ENCODE measurements at places on chromosomes 12 and 14.

DNA sequence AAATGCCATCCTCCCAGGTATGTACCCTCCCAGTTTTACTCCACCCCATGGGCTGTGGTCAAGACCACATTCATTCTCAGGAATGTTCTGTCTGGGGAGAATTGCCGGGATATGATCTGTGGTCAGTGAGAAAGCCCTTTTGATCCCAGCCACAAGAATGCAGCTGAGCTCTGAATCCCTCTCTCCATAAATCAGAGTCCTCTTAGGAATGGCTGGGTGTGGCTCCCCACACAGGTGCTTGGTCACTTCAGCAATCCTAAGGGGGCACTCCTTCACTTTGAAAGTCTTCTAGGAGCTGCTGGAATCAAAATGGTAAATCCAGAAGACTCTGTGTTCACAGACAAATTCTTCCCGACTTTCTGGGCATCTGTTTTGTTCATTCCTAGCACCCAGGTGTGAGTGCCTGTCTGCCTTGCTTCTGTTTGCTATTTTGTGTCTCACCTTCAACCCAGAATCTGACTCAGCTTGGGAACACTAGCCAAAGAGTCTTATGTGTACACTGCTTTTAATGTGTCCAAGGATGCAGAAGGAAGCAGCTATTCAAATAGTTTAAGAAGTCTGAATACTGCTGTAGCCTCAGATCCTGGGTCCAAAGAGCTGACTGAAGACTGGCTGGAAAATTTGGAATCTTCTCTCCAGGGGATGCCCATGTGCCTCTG, 144.6 kb upstream of the CDKN3 start:
- DNase-seq, result no peak

DNA sequence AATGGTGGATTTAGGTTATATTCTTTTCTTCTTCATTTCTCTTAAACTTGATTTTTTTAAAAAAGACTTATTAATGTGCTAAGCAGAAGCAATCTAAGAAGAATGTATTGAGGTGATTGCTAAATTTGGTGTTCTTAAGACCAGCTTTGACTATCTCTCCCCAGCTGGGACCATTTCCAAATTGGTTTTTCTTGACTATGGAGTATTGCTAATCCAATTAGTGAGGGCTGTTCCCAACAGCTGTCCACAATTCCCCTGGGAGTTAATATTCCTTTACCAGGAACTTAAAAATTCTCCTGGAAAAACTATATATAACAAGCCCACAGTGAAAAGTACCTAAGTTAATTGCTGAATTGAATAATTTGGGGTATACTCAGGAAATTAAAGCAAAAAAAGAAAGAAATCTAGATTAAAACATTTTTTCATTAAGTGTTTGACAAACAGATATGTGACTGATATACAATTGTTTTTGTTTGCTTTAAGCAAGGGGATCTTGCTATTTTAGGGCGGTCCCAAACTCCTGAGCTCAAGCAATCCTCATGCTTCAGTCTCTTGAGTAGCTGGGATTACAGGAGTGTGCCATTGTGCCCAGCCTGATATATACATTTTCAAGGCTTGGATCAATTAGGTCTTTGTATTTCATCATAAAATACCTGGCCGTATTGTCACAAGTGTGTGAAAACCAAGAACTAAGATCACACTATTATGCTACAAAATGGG, 105.0 kb downstream of the FAR2 start:
- DNase-seq, result no peak

DNA sequence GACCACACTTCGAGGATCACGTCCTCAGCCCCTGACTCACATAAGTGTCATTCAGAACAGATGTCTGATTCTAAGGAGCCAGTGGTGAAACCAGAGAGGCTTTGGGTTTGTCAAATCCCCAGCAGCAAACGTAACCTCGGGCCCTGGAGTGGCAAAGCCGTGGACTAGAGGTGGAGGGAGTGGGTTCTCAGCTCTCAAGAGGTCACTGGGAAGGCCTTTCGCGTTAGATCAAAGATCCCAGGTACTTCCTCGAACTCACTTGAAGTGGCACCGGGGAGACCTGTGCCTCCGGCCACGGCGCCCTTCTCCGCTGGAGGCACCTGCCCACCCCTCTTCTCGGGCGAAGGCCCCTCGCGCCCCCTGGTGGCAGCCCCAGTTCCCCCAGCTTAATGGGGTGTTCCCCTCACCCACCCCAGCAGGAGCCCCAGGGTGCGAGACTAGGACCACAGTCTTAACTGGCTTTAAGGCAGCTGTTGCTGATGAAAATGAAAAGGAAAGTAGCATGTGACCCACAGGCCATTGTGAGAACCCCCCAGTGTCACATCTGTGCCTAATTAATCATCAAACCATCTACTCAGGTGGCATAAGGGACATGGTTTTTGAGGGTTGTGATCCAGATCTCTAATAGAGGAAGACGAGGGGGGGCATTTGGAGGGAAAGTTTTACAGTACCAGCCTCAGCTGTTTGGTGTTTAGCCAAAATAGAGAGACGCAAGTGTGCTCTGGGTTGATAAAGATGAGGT, 672 bp upstream of the ESR2 start:
- no peak for DNase-seq

- DNase-seq, result no peak
These were observed 173.6 kb upstream of the PRMT8 start for GRCh38 chr12:3317481-3317815.

GRCh38 chr12:124148481-124149273, 146.2 kb upstream of the RFLNA start:
- DNase-seq, result no peak

- no peak for DNase-seq
These were observed 102.7 kb downstream of the GPR135 start for GRCh38 chr14:59362513-59362912.

DNA sequence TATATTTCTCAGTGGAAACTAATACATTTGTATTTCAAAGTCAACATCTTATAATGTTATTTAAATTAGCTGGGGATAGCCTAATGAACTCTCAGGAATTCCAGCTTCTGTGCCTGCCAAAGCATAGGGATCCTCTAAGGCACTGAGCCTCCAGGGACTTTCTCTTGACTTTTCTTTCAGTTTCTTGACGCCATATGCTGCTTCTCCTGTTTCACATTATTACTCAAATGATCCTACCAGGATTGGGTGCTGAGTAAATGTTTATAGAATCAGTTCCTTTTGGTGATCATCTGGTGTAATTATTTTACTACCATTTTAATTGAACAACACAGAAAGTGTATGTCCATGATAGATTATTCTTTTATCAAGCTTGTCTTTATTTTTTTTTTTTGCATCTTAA, 7.9 kb downstream of the METTL25 start:
- DNase-seq, result no peak

DNA sequence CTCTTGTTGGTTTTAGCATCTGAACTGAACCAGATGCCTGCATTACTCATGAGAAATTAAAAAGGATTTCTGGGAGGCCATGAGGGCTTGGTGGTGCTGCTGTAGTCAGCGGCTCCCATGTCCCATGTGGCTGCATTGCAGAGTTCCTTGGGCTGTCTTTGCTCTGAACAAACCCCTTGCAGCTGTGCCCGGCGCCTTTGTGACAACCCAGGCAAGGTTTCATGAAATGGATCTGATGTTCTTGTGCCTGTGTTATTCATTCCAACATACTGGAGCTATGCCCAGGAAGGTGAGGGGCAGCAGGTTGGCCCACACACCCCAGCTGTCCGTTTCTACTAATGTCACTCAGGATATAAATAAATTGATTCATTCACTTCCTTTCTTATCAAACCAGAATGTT, 40.8 kb downstream of the TGFB3 start:
- no peak for DNase-seq

DNA sequence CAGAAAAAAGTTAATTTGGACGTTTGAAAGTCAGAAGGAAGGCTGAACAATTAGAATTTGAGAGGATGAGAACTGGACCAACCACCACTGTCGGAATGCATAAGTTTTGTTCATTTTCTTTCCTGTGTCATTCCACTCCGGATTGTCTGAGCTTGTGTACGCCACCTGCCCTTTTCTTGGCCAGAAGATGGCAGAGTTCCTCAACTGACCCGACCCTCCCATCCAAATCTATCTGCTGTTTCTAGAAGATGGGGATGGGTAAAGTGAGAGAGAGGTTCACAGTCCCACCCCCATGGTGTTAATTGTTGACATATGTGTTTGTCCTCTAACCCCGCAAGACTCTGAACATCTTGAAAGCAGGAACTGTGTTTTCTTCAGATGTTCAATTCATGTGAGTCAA, 388.0 kb downstream of the VRK1 start:
- DNase-seq, result no peak

DNA sequence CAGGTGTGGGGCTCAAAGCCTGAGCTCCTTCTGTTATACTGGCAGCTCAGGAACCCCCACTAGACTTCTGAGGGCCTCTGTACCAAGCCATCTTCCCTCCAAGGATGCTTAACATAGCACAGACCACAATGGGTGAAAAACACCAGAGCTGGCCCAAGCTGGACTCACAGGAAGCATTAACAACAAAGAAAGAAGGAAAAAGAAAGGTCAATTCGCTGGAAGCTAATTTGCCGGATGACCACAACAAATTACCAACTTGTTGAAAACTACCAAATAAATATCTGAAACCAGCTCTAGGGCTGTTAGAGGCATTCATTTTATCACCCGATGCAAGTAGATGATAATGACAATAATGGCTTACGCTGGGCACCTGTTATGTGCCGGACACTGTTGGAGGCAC, 48.7 kb downstream of the RBM19 start:
- no peak for DNase-seq

GRCh38 chr12:50055831-50056638, 1.4 kb upstream of the ASIC1 start:
- DNase-seq, result no peak

DNA sequence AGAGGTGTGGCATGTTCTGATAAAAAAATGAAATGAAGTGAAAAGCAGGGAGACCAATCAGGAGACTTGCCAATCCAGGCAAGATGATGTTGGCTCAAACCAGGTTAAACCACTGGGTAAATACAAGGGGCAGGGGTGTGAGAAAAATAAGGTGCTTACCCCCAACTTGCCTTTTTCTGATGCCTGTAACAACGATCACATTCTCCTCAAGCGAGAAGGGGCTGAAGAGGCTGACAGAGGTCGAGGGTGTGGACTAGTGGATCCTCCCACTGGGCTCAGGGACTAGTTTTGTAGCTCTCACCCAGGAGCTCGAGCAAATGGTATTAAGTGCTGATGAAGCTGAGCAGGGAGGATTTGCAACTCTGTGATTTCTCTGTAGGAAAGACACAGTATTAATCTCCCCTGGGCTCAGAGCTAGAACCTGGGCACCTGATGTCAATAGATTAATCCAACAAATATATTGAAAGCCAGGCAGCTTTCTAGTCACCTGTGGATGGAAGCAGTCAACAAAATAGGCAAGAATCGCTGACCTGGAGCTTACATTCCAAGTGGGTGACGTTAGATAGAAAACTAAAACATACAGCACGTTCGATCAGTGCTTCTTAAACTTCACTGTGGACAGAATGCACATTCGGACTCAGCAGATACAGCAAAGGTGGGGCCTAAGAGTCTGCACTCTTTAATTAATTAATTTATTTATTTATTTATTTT, 15.2 kb upstream of the EAPP start:
- DNase-seq, result no peak

GRCh38 chr12:110286623-110287022, 5.6 kb downstream of the ATP2A2 start:
- no peak for DNase-seq

GRCh38 chr14:63438065-63438757, 105.0 kb downstream of the PPP2R5E start:
- no peak for DNase-seq

- no peak for DNase-seq
These were observed 406.6 kb upstream of the SYT1 start for GRCh38 chr12:78457938-78458337.

DNA sequence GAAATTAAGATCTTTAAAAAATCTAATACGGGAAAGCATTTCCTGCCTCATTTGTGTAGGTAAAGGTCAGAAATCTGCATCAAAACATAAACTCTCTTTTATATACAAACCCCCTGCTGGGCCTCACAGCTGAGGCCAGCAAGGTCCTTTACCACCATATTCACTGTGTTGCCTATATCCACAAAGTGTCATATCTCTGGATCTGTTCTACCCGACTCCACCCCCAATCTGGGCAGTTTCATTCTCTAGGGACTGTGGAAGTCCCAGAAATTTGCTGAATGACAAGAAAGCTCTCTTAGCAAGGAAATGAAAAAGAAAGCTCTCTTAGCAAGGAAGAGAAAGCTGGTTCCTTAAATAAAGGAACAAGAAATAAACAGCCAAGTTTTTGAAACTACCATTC, 301.7 kb downstream of the KCNH5 start:
- no peak for DNase-seq
